ENCODE measurements at places on chromosomes 2 and 18.

GRCh38 chr2:162241571-162241970, 1.7 kb downstream of the FAP start:
- DNase-seq, result no peak

- DNase-seq, result no peak
Observed at GRCh38 chr2:36060133-36060532, 295.4 kb upstream of the CRIM1 start.

DNA sequence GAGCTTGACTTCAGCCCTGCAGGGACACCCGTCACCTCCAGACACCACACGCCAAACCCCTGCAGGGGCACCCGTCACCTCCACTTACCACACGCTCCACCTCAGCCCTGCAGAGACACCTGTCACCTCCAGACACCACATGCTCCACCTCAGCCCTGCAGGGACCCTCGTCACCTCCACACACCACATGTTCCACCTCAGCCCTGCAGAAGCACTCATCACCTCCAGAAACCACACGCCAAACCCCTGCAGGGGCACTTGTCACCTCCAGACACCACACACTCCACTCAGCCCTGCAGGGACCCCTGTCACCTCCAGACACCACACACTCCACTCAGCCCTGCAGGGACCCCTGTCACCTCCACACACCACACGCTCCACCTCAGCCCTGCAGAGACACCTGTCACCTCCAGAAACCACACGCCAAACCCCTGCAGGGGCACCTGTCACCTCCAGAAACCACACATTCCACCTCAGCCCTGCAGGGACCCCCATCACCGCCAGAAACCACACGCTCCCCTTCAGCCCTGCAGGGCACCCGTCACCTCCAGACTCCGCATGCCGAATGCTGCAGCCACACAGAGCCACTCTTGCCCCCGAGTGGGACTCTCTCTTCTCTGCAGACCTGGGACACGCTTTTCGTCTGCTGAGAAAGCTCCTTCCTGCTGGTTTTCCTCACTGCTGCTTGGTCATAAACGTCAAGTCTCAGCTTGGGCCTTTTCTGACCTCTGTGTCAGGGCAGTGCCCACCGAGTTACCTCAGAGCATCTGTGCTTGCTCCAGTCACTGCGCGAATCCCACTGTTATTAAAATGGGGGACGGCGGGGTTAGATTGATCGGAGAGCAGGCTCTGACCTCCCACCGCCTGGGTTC, 77.5 kb upstream of the SALL3 start:
- no peak for DNase-seq

DNA sequence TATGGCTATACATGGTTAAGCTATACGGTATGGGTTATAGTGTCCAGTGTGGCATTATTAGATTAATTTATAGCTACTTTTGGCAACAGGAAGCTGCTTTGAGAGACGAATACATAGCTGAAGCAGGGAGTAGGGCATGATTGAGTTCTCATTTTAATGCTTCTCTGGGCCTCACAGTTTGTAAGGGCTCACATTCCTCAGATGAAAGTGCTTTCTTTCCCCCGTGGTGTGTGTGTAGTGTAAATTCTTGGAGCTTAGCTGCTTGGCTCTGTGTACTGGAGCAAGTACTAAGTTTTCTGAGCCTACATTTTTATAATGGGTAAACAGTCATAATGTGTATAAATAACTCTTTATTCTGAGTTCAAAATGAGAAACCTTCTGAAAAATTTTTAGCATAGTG, 173.7 kb downstream of the PTPRM start:
- no peak for DNase-seq

DNA sequence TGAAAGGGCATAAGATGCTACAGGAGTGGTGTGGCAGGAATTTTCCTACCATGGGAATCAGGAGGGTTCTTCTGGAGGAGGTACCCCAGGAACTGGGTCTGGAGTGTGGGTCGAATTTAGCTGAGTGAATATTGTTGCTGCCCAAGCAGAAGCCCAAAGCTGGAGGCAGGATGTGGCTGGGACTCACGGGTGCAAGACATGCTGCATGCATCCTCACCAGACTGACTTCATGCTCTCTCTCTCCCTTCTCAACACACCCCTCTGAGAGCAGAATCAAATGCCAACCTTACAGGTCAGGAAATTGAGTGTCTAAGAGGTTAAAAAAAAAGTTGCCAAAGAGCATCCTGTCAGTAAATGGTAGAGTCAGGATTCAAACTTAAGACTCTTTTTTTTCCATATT, 78.8 kb upstream of the TTC39C start:
- DNase-seq, result no peak

GRCh38 chr2:8134473-8134932, 547.4 kb upstream of the ID2 start:
- no peak for DNase-seq

GRCh38 chr2:235588750-235589149, 94.9 kb downstream of the AGAP1 start:
- no peak for DNase-seq

DNA sequence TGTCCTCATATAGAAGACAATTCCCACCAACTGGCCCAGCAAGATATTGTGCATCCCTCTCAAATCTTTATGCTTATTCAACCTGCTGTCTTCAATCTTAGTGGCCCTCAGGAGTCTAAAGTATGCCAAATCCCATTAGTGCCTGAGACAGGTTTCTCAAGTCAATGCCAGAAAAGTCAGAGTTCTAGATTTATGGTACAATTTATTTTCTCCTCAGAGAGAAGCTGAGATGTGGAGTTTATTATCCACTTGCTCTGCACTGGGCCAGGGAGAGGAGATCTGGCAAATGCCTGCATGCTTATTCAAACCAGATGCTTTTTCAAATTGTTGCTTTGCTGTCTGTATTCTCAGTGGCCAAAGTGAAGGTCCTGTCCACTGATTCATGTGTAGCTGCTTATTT, 825.2 kb downstream of the METTL4 start:
- no peak for DNase-seq

- no peak for DNase-seq
Observed at GRCh38 chr2:2056531-2056930, 274.5 kb downstream of the MYT1L start.

GRCh38 chr2:69214898-69215297, 172.1 kb downstream of the GFPT1 start:
- no peak for DNase-seq

DNA sequence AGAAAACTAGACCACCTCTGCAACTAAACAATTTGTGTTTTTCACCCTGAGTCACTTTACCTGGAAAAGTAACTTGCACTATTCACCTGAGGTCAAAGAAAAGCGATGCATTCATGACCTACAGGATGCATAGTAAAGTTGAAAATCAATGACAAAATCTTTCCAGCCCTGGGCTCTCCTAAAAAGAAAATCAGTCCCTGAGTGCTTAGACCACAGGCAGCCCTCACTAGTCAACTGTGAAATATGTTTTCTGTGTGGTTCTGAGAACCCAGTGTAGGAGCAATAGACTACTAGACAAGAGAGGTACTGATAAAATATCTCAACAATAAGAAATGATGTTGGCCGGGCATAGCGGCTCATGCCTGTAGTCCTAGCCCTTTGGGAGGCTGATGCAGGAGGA, 133.1 kb downstream of the TXNL1 start:
- DNase-seq, result no peak

GRCh38 chr18:808086-808485, 4.0 kb downstream of the YES1 start:
- DNase-seq, result no peak

GRCh38 chr2:42806786-42807185, 14.4 kb upstream of the HAAO start:
- DNase-seq, result no peak

DNA sequence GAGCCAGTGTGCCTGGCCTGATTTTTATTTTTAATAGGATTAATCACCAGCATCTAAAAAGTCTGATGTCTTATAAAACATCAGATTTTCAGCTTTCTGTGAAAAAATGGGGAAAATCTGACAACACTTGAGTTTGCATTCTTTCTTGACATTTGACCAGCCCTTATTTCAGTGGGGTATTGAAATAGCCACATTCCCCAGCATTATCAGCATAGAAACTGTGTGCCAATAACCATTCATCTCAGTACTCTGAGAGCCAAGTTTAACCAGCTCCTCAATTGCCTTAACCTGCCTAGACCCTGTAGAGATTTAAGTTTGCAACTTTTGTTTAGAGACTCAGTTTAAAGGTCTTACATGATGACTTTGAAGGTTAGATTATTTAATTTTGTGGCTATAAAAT, 155.0 kb downstream of the CERS6 start:
- DNase-seq, result no peak

DNA sequence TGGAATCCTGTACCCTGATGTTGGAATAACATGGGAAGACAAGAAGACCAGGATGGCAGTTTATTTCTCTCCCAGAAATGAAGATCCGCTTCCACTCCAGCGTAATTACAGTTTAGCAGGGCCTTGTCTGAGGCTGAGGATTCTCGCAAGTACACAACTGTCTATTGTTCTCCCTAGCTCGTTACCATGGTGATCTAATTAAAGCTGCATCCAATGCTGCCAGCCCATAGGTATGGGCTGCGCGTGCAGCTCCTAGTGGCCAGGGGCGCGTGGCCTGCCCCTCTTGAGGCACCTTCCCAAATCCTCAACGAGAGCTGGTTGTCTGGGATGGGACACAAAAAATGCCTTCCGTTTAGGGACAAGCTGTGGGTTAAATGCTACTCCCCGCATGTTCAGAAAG, 344.9 kb downstream of the CYRIA start:
- DNase-seq, result no peak

GRCh38 chr2:230267059-230267458, 41.5 kb downstream of the SP140 start:
- DNase-seq, result no peak

DNA sequence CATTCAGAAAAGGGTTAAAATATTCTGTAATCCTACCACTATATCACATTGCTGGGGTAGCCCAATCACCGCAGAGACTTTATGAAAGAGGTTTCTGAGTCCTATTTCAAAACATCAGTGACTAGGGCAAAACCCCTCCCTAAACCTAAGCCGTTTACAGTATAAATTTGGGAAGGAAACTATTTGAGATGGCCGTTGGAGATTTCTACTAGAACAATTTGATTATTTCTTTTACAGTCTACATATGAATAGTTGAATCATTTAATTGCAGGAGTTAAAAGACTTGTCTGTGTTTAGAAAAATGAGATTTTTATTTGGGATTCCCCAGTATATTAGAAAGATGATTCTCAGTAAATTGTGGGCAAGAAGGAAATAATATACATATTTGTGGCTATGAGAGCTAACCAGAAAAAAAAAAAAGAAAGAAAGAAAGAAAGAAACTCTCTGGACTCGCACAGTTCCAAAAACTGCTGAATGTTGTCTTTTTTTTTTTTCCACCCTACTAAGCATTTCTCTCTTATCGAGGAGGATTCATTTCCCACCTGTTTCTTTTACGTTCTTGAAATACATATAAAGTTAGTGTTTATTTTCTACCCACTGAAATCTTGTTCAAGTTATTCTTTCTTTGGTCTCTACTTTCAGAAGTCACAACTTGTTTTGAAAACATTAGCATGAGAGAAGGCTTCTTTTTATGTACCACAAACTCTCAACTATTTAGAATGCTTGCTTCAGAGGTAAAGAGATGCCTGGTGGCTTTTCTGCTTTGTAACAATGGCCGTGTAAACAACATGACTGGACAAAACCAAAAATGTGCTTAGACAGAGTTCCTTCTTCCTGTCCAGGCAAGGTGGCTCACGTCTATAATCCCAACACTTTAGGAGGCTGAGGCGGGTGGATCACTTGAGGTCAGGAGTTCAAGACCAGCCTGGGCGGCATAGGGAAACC, 65.9 kb downstream of the BCL2 start:
- no peak for DNase-seq

- DNase-seq, result no peak
Observed at GRCh38 chr2:38653715-38654527, 12.0 kb upstream of the GALM start.

DNA sequence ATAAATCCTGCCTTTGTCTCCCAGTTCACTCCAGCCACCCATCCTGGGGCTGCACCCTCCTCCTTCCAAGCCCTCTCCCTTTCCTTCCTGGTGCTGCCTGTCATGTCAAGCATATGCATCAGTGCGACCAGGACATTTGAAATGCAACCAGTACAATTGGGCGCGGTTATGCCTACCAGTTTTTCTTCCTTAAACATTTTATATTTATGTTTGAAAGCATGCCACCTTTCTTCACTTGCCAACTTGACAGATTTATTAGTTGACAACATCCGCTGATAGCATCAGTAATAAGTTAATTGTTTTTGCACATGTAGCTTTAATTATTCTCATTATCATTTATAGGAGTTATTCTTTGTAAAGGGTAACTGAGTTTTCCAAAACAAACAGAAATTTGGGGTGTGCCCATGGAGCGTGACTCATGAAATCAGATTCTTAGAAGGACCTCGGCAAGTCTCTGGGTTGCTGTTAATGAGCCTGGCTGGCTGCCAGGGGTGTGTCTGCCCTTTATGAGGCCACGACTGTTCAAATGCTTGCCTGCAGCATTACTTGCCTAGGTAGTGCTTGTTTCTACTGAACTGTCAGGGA, 32.8 kb upstream of the IL1B start:
- DNase-seq, result no peak

GRCh38 chr2:11256166-11256565, 88.3 kb downstream of the ROCK2 start:
- no peak for DNase-seq

GRCh38 chr18:54961016-54961423, 1.8 kb upstream of the CCDC68 start:
- DNase-seq, result no peak

DNA sequence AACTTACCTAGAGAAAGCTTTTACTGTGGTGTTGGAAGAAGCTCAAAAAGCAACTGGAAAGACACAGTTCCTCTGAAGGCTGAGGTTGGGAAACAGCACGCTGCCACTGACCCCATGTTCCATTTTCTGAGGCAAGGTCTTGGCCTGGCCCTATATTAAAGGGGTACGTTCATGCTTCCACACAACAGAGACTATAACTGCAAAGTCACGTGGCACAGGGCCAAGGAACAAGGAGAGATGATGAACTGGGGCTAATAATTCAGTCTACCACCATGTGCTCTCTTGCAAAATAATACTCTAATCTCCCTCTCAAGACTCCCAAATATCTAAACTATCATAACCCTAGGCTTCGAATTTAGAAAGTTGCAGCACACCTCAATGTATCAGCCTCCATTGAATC, 381.6 kb downstream of the DSEL start:
- no peak for DNase-seq

DNA sequence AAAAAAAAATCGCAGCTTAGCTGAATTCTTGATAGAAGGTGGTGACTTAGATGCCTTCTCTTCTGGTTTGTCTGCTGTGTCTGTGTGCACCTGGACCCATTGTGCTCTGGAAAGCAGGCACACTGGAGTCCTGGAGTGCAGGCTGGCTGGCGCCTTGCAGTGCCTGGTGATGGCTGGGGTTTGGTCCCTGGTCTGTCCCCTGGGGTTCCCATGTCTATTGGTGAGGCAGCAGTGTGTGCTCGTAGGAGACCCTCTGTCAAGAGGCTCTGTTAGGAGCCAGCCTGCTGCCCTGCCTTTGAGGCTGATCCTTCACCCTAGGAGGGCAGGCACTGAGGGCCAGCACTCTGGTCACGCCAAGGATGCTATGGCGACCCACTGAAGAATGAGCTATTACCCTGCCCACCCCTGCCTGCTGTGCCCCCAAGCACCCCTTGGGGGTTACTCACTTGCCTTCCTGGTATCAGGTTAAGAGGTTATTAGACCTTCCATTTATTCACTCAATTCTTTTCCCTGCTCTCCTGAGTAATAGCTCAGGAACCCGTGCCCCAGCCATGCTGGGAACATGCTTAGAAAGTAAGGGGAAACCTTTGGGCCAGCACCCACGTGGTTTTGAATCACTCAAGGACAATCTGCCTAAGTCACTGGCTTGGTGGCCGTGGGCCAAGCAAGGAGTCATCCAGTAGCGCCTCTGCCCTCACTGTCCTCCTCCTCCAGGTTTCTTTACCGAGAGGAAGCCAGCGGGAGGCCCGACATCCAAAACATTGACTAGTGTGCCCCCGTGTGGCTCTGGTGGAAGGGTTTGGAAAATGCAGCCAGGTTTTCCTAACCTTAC, 284.5 kb downstream of the PRKCE start:
- peak; percentile 81 for DNase-seq

Data from NCI-H187 treated with DMSO at 0.1 percent for 48 hours (cell line).